ENCODE measurements at places on chromosomes 7 and 10.

GRCh38 chr7:128937647-128938543 is at the start of gene IRF5:
IRF5 (plus strand) TSS chr7:128937927; CDS start chr7:128942082, 4,155 bp downstream.
- DNase-seq, result peak; percentile 11

GRCh38 chr10:35890676-35891495 is 248.8 kb upstream of the FZD8 start:
- no peak for DNase-seq

DNA sequence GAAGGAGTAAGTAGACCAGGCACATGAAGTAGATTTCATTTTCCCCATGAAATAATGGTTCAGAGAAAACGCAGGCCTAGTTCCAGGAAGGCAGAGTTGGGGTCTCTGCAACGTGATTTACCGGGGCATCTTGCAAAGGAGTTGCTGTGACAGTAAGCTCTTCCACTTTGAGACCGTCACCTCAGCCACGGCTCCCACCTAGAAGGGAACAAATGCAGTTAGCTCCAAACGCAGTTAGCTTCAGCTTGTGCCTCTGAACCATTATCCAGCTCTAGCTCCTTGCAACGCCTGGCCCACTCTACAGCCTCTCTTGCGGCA is 7.0 kb upstream of the MYO1G start:
- DNase-seq, result no peak

DNA sequence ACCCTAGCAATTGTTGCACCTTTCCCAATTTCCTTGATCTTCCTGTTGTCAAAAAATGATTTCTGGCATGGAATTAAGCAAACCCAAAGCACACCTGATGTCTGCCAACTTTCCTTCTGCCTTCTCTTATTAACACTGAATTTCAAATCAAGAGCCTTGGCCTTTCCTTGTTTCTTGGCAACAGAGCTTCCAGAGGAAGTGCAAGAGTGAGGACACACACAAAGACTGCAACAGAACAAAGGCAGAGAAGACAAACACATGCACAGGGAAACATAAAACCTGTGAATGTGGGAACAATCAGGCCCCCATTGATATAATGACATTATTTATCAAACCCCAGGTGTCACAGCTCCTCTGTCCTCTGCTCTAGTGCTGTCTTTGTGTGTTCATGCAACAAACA is 73.0 kb upstream of the IL6 start:
- no peak for DNase-seq

DNA sequence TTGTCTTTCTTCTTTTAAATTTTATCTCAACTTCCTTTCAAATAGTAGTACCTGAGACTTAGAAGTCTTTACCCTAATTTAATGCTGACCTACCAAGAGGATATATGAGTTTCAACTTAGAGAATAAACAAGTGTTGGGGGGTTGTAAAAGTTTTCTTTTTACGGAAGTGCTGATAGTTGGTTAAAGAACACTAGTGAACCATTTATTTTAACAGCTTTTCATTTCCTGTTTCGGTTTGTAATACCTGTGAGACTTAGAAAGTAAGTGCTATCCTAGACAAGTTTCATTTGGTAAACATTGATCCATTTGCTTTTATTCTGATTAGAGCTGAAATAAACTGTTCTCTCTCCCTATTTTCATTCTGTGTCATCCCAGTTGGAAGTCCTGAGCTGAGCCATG is 683.1 kb upstream of the SORCS1 start:
- DNase-seq, result no peak

DNA sequence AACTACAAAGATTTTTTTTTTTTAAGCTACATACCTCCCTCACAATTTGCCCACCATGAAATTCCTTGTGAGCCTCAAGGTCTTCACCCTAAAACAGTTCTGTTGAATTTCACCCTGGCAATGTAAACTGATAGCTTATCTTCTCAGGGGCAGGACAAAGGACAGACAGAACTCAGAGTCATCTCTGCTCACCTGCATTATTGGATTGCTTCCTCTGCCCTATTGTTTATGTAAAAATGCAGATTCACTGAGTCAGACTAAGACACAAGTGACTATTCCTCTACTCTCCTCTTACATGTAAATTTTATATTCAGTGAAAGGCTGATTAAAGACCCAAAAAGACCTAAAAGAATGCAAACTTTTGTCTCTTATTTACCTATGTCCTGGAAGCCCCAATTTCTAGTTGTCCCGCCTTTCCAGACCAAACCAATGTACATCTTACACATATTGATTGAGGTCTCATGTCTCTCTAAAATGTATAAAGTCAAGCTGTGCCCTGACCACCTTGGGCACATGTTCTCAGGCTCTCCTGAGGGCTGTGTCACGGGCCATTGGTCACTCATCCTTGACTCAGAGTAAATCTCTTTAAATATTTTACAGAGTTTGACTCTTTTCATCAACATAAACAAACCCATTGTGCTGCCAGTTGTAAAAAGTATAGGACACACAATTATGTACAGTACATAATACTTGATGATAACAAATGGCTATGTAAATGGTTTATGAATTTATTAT is 440.2 kb downstream of the HTR7 start:
- no peak for DNase-seq

Measured in NCI-H510A treated with DMSO at 0.1 percent for 48 hours (cell line).